Activated T-helper 9 cell treated with anti-CD3 and anti-CD28 coated beads, Interleukin-2, amount 50 U/mL, for 16 hours (primary cell): ENCODE measurements at places on chromosomes 4 and X.

- peak; percentile 35 for DNase-seq
These were observed 28.2 kb upstream of the HUWE1 start for GRCh38 chrX:53714580-53715345.

DNA sequence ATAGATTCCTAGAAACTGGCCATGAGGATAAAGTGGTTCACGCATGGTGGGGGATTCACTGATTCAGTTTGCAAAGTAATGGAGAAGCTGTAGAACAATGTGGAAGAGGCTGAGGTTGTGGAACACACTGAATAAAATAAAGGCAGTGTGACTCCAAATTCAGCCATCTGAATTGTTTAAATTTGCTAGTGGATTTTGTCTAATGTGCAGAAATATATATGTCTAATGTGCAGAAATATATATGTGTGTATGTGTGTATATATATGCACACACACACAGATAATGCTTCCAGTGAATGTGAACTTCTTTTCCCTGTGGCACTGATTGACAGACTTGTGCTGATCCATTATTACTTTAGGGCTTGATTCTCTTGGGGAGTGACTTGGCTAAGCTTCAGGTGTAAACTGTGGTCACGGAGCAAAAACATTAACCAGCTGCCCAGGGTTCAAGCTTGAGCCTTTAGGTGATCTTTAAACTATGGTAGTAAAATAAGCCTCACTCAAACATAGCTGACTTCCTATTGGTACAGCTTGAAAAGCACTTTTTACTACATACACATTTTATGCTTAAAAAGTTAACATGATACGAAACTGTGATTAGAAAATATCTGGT lies 3.5 kb downstream of the STBD1 start:
- no peak for DNase-seq

DNA sequence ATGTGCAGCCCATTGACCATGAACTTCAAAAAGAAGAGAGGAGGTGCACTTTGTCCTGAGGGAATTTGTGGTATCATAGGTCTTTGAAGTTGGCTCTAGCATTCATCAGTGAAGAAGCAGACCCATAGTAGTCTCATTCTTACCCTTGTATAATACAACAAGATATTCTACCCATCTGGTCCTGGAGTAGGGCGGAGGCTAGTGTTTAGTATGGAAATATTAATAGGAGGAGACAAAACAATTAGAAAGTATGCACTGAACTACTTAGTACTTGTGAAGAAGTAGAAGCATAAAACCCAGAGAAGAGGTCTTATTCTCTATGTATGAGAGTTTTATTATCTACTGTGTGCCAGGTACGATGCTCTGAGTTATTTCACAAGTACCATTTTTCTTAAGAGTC lies 189.0 kb downstream of the AASDH start:
- DNase-seq: no peak

- no peak for DNase-seq
These were observed 82.8 kb downstream of the CPZ start for GRCh38 chr4:8675383-8675782.

DNA sequence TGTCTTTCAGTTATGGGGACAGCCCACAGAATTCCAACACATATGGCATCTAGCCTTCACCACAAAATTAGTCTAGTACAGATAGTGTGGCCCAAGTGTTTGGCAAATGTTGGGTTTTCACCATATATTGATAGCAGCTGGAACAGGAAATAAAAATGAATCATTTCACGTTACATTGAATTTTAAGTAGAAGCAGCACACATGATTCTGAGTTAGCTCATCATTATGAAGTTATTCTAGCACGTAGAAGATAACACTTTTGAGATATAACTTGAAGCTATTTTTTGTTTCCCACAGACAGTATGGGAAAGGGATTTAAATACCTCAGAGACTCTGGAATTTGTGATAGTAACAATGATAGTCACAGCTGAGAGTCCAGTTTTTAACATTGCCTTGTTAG lies 118.7 kb downstream of the FAT4 start:
- no peak for DNase-seq

DNA sequence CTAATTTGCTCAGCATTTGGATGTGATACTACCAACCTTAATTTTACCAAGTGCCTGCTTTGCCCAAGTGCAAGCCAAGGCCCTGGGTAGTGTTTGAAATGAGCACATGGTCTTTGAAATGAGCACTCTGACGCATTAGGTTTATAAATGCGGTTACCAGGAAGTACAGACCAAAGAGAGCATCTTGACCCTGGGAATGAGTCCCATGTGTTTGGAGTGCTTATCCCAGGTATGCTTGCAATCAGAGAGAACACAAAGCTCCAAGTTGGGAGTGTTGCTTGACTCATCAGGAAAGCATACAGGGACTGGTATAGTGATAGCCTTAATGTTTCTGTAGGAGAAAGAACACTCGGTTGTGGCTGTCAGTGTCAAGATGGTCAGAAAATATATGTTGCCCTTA lies 203.6 kb upstream of the MAMLD1 start:
- no peak for DNase-seq

GRCh38 chr4:38177641-38178391 lies 217.6 kb downstream of the PTTG2 start:
- peak; percentile 20 for DNase-seq

DNA sequence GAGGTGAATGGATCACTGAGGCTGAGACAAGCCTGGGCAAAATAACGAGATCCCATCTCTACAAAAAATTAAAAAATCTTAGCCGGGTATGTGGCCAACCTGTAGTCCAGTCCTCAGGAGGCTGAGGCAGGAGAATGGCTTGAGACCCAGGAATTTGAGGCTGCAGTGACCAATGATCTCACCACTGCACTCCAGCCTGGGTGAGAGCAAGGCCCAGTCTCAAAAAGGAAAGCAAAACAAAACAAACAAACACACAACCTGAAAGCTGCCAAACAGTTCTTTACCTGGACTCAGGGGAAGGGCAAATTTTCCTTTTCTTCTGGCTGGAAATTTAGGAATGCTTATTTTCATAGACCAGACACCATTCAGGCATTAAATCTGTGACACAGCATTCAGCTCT lies 163.1 kb upstream of the FAT1 start:
- no peak for DNase-seq

GRCh38 chr4:102759831-102760644 lies 730 bp downstream of the MANBA start:
- DNase-seq: no peak

DNA sequence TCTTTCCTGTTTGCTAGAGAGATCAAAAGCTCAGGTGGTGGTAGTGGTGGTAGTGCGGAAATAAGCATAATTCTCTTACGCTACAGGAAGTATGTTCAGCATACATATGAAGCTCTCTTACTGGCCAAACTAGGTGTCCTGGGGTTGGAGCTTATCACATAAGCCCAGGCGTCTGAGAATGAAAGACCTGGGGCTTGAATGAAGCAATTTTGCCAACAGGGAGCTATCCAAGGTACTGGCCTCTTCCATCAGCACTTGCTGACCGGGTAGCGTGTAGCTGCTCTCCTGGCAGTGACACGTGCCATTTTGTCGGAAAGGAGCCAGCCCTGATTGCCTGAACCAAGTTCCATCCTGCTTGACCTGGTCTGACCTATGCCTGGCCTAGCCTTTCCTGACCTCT lies 65.9 kb upstream of the HPF1 start:
- DNase-seq: no peak

DNA sequence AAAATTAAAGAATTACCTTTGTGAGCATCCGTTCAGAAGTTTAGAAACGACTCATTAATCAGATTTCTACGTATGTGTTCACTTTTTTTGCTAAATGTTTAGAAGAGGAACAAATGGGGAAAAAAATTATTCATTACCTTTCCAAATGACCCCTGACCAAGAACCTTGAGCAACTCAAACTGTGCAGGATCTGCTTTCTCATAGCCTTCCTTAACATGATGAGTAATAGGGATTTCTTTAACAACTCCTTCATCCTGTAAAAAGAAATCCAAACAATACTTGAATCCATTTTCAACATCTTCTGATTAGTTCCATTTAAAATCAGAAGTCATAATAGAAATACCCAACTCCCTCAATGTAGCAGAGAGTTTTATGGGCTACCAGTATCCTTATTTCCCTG lies 32.1 kb downstream of the RPS6KA6 start:
- no peak for DNase-seq

DNA sequence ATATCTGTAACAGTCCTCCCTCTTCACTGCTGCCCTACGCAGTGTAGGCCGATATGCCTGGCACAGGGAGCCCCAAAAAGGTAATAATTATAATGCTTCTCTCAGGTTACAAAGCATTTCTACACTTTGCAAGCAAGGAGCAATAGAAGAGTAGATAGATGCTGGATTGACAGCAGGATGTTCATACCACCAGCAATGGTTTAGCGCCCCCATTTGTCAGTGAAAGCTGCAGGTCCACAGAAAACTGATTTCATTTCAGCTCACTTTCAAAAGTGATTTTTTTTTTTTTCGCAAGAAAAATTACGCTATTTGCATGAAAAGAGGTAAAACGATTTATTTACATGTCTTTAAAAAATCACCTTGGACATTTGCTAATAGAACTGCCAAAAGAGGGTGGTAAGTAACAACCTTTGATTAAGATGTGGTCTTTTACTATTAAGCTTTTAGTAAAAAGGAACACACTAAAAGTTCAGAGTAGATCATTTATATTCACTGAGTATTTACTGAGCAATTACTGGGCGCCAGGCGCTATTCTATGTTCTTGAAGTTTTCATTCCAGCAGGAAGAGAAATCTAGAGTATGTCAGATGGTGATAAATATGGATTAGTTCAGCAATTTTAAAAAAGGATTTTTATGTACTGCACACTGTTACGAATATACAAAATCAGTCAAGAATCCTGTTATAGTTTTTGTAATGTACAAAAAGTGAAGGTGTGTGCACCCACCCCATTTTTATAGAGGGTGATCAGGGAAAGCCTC lies 34.4 kb downstream of the HPF1 start:
- DNase-seq: no peak

DNA sequence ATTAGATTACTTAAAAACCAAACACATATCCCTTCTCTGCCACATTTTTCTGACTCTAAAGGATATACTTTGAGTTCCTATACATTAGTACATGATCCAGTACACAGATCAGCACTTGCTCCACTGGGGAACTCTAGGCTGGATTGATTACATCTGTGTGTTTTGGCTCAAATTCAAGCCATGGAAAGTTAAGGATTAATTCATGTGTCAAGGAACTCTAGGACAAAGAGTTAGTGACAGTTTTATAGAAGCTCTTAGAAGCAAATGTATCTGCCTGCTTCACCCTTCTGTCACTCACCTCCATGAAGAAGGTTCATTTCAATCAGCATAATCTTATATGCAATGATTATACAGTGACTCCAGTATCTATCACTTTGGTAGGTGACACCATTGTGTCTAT lies 43.2 kb downstream of the SCFD2 start:
- DNase-seq: no peak

- no peak for DNase-seq
These were observed 152.0 kb upstream of the EDNRA start for GRCh38 chr4:147328756-147329446.

- no peak for DNase-seq
These were observed 25.9 kb downstream of the RNF175 start for GRCh38 chr4:153733751-153734448.

DNA sequence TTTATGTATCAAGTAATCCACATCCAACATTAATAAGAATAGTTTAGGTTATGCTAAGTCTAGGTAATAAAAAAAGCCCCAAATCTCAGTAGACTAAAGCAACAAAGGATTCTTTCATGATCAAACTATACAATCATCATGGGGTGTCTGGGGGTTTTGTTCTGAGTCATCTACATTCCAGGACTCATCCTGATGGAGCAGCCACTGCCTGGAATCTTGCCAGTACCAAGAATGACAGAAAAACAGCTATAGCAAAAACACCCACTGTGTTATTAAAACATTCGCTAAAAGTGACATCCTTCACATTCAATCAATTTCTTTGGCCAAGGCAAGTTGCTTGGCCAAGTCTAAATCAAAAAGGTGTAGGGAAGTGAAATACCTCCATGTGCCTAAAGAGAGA lies 3.9 kb upstream of the ARHGEF38 start:
- no peak for DNase-seq

DNA sequence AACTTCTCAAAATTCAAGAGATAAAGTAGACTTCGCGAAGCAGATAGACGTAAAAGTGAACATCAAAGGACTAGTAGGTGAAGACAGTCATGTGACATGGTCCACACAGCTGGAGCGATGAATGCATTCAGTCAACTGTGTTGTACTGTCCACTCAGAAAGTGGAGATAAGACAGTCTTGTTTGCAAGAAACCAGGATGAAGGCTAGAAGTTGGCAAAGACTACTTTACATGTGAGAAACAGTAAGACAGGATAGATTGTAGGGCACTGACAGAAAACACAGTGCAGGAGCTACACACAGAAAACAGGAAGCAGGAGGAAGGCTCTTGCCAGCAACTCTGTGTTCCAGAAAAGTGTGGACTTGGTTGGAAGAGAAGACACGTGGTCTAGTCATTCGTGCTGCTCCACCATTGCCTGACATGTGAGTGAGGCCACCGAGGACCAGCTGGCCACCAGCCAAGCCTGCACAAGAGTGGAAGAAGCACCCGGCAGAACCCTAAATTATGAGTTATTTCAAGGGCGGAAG lies 78.9 kb downstream of the FAT1 start:
- no peak for DNase-seq

DNA sequence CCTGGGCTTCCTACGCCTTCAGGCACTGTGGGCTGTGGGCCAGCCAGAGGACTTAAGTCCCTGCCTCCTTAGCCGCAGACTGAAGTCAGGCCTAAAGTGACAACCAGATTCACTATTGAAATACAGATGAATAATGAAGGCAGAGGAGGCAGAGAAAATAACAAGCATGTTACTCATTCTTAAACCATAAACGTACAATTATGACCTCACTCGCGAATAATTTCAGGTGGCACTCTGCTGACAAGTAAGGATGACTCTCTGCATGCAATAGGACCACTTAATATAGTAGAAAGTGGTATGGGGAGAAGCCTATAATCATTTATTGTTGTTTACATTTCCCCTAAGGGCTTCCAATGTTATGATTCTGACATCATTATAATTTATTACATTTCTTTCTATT lies 409.2 kb upstream of the FGF13 start:
- DNase-seq: no peak

- DNase-seq: no peak
These were observed 1526.1 kb downstream of the STIM2 start for GRCh38 chr4:28386776-28387175.

DNA sequence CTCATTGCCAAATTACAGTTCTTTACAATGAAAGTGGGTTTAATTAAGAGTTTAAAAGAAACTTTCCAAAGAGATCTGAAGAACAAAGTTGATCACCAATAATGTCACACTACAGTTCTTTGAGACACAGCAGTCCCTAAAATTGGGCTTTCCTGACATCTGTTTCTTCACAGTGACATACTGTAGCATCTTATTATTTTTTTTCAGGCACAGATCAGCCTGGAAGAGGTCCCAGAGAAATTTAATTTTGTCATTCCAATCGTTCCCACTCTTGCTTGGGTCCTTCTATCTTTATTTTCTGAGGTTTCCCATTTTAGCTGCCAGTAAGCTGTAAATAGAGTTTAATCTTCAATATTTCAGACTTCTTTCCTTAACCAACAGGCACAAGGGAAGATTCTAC lies 143.1 kb upstream of the FRMPD4 start:
- no peak for DNase-seq
